HS-5 (cell line): ENCODE measurements at places on chromosomes 3 and 15.

DNA sequence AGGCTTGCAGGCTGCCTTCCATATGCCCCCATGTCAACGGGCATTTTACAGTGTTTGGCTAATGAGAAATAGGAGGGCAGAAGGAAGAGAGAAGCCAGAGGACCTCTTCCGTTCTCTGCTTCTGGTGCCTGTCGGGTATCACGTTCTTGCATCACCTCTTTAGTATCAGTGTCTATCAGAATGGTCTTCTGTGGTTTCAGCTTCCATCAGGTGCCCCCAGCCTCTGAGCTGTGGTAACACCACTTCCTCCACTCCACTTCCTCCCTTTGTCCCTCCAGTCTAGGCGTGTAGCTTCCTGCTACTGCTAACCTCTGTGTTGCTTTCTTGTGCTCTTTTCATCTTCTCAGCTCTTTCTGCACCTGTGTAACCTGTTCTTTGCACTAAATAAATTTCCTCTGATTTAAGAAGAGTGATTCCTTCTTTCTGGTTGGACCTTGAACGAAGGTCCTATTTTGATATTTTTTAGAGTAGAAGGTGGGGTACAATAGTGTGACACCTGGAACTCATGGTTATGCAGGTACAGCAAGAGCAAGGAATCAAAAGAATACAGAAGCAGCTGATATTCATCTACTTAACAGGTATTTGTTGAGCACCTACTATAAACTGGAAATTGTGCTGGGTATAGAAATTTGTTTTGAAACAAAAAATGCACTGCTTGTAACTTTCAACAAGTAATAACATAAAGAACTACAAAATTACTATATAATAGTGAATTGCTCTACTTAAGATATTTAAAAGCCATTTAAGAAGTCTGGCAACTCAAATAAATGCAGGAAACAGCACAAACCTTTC is 27.4 kb upstream of the FOXB1 start:
- DNase-seq = no peak

DNA sequence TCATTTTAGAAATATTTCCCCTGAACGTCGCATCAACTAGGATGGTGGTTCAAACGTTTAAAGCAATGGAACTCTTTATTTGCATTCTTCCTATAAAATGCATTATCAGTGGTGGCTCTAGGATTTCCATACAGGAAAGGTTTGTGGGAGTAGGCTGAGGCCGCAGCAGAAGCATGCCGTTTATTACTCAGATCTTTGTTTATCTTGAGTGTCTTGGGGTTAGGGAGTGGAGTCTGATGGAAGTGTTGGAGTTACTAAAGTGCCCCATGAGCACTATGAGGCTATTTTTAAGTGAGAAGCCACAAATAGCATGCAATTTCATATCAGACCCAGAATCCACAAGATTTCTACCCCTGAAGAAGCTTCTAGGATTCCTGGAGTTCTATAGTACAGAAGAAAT is 26.2 kb downstream of the ATOSA start:
- peak; percentile 15 for DNase-seq

DNA sequence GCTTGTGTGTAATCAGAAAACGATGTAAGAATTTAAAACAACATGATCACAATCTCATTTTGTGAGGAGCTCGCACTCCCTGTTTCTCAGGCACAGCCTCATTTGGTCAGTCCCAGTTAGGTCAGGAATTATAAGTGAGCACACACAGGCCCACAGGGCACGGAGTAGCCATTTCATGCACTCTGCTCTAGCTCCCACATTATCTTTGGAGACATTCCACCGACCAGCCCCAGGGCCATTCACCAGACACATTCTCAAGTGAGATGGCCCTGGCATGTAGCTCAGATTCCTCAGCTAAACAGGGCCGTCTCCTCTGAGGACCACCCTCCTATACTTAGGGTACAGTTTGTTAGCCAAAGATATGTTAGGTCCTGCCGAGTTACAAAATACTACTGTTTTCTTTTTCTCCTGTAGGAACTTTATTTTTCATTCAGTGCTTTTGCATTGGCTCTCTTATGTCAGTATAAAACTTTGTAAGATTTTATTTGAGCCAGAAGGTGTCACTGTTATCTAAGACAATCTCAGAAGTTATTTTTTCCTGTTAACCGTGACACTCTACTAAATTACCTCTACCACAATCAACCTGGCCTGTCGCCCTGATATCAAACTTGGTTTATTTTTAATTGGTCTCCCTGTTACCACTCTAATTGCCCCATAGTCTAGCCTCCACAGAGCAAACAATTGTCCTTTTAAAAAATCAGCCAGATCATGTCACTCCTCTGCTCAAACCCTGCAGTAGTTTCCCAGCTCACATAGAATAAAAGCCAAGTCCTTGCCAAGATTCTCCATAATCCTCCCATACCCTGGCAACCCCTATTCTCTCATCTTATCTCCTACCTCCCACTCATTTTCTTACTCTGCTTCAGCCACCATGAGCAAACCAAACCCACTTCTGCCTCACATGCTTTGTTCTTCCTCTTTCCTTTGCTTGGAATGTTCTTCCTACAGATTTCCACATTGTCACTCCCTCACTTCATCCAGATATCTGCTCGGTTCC is 105.7 kb downstream of the PPP2R3A start:
- DNase-seq = no peak

DNA sequence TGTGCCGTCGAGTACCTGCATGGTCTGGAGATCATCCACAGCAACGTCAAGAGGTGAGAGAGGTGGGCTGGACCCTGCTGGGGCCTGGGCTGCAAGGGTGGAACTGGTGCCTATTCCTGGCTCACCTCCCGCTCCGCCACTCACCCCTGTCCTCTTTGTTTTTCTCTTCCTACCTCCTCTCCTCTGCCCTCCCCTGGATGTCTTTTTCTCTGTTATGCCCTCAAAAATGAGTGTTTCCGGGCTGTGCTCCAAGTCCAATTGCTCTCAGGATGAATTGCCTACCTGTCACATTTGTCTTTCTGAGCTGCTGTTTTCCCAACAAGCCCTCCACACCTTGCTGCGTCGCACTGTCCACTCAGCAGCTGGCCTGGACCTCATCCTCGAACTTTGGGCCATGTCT is 28.5 kb upstream of the TATDN2 start:
- DNase-seq = no peak

- no peak for DNase-seq
These were observed 659.3 kb downstream of the NAALADL2 start for GRCh38 chr3:175518459-175518858.

DNA sequence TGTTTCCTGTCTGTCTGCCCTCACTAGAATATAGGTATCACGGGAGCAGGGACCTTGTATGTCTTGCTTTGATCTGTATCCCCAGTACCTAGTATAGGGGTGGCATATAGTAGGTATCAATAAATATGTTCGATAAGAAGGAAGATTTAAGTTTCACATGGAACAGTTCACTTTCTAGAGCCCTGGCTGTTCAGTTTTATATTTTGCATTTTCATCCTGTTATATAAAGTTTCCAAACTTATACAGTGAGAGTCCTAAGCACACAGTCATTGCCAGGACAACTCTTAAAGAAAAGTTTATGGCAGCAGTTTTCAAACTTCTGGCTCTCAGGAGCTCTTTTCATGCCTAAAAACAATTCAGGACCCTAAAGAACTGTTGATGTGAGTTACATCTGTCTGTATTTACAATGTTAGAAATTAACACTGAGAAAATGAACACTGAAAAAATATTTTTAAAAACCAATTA is 13.4 kb downstream of the ITPR1 start:
- DNase-seq = no peak

GRCh38 chr15:31079519-31079918 is 22.0 kb downstream of the TRPM1 start:
- DNase-seq = peak; percentile 67

DNA sequence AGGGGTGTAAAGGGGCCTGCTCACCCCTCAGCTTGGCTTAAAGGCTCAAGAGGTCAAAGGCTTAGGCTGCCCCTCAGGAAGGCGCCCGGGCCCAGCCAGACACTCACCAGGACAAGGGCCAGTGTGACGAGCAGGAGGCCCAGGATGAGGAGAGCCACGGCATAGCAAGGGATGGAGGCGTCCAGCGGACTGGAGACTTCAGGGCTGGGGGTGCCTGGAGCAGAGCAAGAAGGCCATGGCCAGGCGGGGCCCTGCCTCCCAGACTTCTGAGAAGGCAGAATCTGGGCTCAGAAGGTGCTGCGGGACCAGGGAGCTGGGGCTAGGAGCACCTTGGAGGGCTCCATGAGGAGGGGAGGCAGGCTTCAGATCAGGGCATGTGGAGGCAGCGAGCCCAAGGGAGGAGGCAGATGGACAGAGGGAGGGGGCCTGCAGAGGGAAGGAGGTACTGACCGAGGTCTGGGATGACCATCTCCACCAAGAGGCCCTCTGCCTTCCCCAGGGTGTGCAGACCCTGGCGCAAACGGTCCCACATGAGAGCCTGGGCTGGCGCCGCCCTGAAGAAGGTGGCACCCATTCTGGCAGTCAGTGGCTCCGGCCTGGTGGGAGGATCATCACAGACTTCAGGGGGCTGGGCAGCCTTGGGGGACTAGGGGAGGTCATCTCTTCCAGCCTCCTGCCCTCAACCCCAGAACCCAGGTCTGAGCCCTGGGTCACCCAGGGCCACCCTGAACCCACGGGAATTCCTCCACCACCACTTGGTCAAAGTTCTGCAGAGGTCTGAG is 24.5 kb downstream of the C15orf39 start:
- DNase-seq = no peak

DNA sequence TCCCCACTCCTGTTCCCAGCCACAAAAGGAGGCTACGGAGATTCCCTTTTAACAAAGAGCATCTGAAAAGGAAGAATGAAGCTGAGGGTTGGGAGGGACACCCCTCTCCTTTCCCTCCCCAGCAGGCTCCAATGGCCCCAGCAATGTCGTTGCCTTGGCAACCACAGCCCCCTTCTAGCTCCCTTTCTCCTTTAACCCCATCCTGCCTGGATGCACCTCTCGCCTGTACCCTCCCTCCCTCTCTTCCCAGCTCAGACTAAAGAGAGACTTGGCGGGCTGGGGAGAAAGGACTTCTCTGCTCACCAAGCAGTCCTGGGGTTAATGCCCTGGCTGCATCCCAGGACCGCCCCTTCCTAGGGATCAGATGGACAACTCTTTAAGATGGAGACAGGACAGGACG is 7.1 kb upstream of the RPL29 start:
- DNase-seq = no peak

DNA sequence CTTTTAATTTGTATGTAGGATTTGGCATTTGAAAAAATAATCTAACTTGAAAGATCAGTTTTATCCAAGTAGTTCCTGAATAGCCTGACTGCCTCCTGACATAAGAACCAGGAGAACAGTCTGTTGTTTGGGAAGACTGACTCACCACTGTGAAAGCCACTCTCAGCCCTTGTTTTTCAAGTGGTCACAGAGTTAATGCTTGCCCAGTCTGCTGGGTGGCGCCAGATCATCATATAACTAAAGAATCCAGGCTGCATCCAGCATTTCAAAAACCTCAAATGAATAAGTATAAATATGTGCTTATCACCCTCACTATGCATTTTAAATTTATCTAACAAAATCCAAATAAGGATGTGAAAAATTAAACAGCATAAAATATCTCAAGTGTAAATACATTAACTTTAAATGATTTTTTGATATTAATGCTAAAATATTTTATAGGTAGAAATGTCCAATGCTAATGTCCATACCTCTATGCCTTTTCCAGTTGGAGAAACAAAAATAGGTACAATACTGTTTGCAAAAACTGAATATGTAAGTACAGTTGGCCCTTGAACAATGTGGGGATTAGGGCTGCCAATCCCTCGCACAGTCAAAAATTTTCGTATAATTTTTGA is 26.9 kb upstream of the ZBBX start:
- DNase-seq = peak; percentile 43

GRCh38 chr15:39333393-39333792 is 247.5 kb upstream of the THBS1 start:
- no peak for DNase-seq

DNA sequence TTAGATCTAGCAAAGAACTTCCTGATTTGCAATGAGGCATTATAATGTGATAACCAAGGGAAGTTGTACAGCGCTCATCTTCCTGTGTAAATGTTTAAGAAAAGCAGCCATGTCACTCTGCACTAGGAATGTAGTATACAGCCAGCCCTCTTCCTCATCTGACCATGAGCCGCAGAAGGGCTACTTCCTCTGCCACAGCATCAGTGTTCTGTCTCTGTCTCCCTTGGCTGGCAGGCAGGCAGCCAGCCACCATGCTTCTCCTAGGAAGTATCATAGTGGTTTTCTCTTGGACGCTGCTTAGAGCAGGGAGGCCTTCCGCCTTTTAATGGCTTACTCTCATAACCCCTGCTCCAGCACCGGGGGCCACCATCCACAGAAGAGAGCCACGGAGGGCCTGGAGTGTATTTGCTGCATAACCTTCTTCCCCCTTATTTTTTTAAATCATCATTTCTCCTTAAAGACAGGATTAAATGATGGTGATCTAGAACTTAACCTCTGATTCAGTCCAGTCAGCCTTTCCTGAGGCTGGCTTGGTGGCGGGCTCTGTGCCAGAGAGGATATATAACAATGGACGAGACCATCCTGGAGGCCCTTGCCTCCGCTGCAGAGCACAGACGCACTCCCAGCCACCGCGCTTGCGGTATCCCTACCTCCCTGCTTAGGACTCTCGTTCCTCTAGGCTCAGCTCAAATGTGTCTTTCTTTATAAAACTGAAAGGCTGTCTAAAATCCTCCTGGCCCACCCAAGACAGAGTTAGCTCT is 57.3 kb upstream of the PLXNA1 start:
- no peak for DNase-seq

DNA sequence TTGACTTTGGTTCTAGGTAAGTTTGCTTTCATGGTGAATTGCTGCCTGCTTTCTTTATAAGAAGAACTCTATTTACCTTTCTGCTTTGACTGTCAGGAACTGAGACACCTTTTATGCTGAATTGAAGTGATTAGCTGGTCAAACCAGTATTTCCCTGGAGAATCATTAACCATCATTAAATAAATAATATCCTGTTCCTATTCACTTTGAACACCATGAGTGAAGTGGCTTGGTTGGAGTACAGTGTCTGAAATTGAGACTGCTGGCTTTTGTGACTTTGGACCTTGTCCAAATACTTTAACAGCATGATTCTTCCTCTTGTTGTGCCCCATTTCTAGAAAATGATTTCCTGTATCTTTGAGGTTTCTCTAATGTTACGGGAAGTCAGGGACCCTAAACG is 5.6 kb upstream of the TMEM62 start:
- DNase-seq = no peak

GRCh38 chr15:91981821-91982800 is 128.6 kb downstream of the SLCO3A1 start:
- no peak for DNase-seq

GRCh38 chr3:150521463-150521862 is 24.8 kb downstream of the SERP1 start:
- no peak for DNase-seq

DNA sequence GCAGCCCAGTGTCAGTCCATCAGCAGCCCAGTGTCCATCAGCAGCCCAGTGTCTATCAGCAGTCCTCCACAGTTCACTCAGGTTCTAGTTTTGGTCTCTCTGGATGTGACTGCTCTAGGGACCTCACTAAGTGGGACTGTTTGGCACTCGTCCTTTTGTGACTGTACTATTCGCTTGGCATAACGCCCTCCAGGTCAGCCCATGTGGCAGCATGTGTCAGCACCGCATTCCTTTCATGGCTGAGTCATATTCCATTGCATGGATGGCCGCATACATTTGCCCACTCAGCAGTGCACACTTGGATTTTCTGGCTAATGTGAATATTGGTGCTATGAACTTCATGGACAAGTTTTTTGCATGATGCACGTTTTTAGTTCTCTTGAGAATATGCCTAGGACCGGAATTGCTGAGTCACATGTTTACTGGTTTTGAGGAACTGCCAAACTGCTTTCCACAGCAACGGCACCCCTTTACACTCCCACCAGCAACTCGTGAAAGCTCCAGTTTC is 16.4 kb downstream of the CHST13 start:
- DNase-seq = peak; percentile 98

GRCh38 chr3:21524133-21524532 is 226.9 kb downstream of the ZNF385D start:
- DNase-seq = no peak
